GM12892 (cell line): ENCODE measurements at places on chromosomes 11 and 22.

DNA sequence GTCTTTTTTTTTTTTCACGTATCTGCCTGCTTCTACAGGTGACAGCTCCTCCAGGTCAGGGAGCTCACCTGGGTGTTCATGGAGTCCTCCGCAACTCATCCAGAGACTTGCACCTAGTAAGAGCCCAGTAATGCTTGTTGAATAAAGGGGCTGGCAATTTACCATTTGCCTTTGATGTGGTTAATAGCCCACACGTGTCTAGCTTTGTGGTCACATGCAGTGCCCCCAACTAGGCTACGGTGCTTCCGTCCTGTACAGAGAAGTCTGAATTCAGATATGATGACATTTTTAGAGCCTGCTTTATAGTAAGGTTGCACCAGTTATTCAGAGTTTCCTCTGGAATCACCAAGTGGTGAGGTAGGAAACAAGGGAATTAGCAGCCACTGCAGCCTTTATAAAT, 199.4 kb upstream of the MTMR2 start:
- DNase-seq: no peak

DNA sequence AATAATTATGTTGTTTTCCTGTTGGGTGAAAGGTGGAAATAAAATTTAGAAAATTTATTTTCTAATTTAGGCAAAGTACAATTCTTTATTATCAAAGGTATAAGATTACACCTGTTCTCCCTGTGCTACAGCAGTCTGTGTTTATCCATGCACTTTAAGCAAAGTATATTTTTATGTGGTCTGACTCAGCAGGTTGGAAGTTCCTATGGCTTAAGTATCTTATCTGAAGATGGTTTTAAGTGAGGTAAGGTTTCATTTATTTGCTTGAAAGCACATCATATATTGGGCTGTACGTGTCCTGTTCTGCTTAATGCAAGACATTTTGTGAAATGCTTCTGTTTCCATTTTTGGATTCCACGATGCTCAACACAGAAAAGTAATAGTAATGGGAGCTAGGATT, 14.6 kb downstream of the PPME1 start:
- no peak for DNase-seq

DNA sequence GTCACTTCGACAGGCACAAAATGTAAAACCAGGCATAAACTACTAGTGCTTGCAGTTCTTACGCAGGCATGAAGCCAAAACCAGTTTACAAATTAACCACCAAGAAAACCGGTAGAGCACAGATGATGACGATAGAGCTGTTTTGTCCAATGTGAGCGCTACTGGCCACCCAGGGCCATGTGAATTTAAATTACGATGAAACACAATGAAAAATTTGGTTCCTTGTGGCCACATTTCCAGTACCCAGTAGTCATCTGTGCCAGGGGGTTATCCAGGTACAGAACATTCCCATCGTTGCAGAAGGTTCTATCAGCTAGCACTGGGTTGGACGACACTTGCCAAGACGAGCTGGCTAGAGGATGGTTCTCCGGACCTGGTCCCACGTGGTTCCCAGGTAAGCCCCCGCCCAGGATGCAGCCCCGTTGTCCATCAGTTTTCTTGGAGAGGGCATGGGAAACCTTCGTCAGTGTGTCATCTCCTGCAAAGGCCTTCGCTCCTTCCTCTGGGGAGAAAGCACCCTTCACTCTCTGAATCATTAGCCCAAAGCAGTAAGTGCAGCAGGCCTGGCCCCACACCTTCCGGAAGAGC, 1.1 kb upstream of the CD81 start:
- DNase-seq: no peak

GRCh38 chr11:109794501-109794900, 298.7 kb upstream of the ZC3H12C start:
- DNase-seq: no peak

DNA sequence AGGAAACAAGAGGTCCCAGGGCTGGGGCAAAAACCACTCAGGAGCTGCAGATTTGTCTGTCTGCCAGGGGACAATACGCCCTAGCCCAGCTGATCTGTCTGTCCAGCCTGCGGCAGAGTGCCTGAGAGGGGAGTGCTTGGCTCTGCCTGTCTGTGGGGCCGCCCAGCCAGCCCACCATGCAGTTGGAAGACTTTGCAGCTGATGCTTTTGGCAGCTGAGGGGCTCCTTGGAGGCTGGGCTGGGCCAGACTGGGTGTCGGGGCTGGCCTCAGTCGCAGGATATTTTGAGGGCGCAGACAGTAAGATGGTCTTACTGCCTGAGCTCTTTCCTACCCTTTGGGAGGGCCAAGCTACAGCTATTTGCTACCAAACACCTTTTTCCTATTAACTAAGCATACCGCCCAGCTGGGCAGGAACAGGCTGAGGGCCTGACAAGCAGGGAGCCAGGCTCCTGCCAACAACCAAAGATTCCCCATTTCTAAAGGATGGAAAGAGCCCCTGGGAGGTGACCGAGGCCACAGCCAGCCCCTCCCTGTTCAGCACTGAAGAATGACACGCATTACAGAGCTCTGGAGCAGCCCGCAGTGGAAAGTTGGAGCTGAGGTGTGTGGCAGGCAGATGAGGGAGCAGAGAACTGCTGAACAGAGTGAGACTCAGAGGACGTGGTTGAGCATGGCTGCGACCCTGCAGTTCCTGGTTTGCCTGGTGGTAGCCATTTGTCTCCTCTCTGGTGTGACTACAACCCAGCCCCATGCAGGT, at the start of gene FAM180B:
TSS of gene FAM180B (plus strand) at position 581 of the 758 bp plus-strand sequence. CDS start at position 672, 91 bp downstream.
- DNase-seq: no peak

DNA sequence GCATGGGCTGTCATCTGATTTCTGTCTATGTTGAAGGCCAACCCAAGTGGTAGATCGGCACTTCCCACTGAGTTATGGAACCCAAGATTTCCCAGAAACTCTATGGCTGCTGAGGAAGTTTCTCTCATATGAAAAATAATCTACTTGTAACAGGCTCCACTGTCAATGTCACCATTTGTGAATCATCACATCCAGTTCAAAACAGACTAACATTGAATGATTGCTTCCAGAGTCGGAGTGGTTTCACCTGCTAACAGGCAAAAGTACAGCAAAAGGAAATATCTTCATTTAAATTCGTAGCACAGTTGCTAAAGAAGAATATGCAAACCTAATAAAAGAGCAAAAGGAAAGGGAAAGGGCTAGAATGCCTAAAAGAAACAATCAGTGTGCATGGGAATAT, 12.8 kb downstream of the WT1 start:
- no peak for DNase-seq

- no peak for DNase-seq
Observed at GRCh38 chr11:9691865-9692264, 28.0 kb downstream of the SWAP70 start.

DNA sequence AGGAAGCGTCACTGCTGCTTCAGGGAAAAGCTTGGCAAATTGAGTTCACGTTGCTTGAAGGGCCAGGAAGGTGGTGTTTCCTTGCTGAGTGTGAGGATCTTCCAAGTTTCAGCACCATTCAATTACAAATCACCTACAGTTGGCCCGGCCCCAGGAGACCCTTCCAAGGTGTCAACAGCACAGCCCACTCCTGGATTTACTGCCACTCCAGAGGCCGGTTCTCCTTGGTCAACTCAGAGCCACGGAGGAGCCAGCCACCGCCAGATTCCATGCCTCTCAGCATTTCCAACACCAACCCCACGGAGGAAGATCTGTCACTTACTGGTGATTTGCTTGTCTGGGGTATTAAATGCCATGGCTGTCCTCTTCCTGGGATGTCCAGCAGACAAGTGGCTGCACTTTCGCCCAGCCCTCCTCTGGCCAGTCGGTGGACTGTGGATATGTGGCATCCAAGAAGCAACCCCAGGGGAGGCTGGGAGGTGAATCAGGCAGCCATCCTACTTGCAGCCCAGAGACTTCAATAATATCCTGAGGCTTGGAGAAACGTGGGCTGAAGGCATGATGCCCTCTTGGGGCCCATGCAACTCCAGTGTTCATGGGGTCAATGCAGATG, 74.1 kb upstream of the SHANK2 start:
- DNase-seq: no peak

DNA sequence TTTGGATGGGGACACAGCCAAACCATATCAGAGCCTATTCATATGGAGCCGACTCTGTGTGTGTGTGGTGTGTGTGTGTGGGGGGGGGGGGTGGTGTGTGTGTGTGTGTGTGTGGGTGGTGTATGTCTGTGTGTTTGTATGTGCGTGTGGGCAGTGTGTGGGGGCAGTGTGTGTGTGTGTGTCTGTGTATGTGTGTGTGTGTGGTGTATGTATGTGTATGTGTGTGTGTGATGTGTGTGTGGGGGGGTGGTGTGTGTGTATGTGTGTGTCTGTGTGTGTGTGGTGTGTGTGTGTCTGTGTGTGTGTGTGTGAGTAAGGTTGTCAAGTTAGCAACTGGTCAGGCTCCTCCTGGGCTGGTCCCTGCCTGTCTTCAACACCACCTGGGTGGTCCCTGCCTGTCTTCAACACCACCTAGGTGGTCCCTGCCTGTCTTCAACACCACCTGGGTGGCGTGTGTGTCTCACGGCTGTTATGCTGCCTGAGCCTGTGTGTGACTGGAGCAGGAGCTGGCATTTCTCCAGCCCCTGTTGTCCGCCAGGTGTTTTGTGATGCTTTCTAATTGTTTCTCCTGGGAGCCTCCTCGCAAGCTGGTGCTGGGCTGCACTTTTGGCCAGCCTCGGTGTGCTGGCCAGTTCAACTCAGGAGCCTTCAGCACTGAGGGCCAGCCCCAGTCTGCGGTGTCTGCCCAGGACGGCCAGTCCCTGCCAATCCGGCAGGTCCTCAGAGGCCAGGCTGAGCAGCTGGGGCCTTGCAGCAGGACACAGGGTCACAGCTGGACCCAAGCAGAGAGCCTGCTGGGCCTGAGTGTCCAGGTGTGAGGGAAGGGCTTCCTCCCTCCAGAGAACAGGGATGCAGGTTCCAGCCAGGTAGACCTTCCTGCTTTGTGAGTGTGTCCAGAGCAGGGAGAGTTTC, 21.5 kb upstream of the PVALB start:
- no peak for DNase-seq

DNA sequence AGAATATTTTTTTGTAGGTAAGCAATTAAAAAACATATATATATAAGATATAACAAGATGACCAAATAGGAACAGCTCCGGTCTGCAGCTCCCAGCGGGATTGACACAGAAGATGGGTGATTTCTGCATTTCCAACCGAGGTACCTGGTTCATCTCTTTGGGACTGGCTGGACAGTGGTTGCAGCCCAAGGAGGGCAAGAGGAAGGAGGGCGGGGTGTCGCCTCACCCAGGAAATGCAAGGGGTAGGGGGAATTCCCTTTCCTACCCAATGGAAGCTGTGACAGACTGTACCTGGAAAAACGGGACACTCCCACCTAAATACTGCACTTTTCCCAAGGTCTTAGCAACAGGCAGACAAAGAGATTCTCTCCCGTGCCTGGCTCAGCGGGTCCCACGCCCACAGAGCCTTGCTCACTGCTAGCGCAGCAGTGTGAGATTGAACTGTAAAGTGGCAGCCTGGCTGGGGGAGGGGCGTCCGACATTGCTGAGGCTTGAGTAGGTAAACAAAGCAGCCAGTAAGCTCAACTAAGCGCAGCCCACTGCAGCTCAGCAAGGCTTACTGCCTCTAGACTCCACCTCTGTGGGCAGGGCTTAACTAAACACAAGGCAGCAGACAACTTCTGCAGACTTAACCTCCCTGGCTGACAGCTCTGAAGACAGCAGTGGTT, 163.8 kb downstream of the CWF19L2 start:
- no peak for DNase-seq

DNA sequence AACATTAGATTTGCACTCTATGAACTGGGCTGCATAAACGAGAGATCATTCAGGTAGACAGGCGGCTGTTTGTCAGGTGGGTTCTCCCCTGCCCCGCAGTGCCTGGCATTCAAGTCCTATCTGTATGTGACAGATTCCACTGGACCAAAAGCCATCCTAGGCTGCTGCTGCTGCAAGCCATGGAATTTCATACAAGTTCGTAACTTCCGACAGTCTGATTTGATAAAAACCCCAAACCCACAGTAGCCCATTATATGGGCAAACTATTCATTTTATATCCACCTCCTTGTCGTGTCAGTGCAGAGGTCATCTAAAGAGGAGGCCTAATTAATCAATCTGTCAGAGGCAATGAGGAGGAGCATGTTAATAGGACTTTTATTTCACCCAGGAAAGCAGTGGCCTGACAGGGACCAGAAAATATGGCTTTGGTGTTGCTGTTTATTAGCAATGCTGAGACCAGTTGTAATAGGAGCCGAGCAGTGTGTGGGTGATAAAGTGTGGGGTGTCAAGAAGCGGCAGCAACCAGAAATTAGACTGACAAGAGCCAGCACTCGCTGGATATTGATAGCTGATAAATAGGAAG, 124.2 kb downstream of the ARL14EP start:
- DNase-seq: no peak

DNA sequence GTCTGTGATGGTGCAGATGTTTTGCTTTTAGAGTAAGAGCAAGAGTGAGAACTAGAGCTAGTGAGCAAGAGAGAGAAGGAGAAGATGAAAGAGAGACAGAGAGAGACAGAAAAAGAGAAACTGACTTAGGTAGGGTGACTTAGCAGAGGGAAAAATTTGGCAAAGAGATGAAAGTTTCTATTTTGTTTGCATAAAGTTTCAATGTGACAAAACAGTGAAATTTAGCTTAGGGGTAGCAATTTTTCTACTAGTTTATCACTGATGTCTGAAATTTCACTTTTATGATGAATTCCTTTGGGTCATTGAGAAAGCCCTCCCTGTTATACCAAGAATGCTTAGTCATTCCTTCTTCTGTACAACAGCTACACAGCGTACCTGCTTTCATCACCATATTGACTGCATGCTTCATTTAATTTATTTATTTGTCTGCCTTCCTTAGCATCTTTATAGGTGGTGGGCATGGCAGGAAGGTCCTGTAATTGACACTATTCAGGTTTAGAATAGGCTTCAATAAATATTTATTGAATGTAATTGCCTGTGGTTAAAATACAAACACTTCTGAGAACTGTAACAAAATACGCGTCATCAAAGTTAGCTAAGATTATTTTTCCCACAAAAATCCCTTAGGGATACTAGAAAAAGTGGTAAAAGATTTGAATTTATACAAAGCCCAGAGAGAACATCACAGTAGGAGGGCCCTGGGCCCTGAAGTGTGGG, 19.9 kb upstream of the CTSC start:
- no peak for DNase-seq

- no peak for DNase-seq
Observed at GRCh38 chr11:105838668-105839384, 183.2 kb downstream of the MSANTD4 start.

DNA sequence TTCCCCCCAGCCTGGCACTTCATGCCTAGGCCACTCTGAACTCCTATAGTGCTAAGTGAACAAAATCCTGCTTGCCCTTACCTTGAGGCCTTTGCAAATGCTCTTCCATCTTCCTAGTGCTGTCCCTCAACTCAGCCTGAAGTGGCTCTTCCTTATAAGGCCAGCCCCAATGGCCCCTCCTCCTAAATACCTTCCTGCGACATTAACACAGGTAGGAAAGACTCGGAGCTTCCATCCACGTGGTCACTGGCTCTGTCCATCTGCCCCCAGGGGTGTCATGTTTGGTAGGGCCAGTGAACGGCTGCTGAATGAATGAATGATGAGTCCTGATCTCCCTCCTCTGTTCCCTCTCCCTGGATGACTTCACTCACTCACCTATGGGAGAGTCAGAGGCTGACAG, 4.2 kb downstream of the PDE2A start:
- DNase-seq: no peak

- DNase-seq: no peak
Observed at GRCh38 chr11:39732001-39732400, 1727.5 kb downstream of the LRRC4C start.
